ENCODE measurements at places on chromosomes 7 and 10. TPM values are rescaled to one million over a fixed set of nuclear protein-coding genes. Genes with fewer than 3 reads are reported as not detected.

PMPCB gene
- polyA plus RNA-seq: 130 TPM

ADAM8 gene
- polyA plus RNA-seq: 7.2 TPM

PRF1 gene
- not detected for polyA plus RNA-seq

GPER1 gene
- not detected for polyA plus RNA-seq

PPP3CB gene
- polyA plus RNA-seq: 101 TPM

All from neural cell (in vitro differentiated cells).